ENCODE measurements at places on chromosomes 1 and 21.

GRCh38 chr1:37883671-37884070 is 24.3 kb upstream of the MTF1 start:
- no peak for DNase-seq

DNA sequence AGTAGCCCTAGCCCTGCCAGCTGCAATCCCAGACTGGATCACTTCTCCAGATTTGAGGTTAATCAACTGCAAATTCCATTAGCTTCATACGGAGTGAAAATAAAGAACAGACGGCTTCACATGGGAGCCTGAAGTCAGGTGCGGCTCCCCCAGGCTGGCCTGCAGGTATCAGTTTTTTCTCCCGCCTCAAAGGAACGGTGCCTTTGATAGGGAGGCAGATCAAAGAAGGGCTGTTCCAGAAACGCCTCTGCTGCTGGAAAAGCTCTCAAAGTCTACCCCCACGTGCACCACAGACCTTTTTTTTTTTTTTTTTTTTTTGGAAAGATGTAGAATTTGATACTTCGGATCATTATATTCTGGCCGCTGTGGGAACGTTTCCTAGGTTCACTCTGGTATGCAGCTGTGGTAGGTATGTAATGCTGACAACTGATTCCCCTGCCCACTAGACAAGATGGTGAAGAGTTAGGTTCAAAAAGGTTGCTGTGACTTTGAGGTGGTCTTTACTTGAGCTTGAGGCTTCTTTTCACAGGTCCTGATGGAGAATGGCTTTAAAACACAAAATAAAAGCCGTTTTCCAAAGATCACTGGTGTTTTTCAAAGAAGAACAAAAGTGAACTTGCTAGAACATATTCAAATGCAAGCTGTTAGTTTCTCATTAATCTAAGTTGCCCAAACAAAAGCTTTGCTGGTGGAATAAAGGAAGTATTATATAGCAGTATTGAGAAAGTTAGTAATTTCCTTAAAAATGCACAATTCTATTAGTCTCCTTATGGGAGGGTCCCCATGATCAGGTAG is 189.0 kb upstream of the NFIA start:
- DNase-seq: no peak

DNA sequence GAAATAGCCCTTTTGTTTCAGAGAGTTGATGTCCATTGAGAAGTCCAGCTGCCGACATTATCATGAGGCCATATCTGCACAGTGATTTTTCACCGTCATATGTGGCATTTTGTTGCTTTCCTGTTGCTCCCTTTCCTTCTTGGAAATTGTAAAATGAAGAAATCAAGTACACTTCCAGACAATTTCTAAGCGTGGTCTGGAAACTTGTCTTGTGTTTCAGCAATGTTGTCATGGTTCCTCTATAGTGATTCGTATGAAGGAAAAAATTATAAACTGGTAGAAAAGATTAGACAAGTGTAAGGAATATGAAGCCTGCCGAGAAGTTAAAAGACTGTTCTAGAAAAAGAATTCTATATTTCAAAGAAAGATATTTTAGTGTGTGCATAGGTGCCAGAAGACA is 17.7 kb downstream of the NTNG1 start:
- DNase-seq: no peak

DNA sequence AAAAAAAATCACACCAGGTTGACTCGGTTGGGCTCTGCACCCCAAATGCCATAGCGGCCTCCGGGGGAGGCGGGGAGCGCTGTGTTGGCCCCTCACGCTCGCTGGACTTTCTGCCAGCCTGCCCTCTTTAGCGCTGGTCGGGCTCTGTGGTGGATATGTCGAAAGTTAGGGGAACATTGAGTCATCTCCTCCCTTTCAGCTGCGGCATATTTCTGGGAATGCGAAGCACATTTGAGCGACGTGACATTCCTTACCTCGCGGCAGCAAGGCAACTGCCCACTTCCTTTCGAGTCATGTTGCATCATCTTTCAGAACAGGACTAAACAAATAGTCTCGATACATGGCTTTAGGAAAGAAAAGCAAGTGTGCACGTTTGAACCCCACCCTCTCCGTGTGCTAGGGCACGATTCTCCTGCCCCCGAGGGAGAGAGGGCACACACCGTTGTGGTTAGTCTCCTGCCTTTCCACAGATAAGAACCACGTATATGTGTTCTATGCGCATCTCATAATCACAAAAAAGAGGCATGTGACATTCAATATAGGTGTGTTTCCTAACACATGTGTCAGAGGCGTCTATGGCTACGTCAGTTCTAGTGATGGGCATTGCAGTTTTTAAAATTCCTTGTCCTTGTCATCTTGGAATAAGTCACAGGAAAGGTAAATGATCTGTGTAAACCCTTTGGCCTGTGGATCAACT is 105.9 kb upstream of the SLC45A1 start:
- DNase-seq: peak; percentile 37

GRCh38 chr1:25577134-25577920 is 33.9 kb downstream of the LDLRAP1 start:
- no peak for DNase-seq

All from adrenal gland (tissue), 19 donors.